ENCODE measurements at places on chromosomes 13 and 19.

GRCh38 chr13:99429670-99430069 lies 71.6 kb upstream of the TM9SF2 start:
- DNase-seq, result no peak

DNA sequence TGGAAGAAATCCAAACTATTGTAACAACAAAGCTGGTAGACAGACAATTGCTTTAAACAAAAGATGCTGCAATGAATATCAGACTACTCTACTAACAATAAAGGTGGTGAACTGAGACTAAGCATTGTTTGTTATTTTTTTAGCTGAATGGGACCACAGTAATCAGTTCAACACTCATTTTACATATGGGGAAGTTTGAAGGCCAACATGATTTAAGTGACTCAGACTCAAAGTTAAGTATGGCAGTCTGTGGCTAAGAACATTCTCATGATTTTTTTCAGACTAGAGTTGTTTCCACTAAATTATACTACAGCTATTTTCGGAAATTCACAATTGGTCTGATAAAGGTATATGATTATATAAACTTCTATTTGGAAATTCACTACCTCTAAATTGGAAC lies 10.4 kb downstream of the EXOSC8 start:
- DNase-seq, result no peak

GRCh38 chr19:1847348-1847683 lies 967 bp downstream of the REXO1 start:
- DNase-seq, result no peak

DNA sequence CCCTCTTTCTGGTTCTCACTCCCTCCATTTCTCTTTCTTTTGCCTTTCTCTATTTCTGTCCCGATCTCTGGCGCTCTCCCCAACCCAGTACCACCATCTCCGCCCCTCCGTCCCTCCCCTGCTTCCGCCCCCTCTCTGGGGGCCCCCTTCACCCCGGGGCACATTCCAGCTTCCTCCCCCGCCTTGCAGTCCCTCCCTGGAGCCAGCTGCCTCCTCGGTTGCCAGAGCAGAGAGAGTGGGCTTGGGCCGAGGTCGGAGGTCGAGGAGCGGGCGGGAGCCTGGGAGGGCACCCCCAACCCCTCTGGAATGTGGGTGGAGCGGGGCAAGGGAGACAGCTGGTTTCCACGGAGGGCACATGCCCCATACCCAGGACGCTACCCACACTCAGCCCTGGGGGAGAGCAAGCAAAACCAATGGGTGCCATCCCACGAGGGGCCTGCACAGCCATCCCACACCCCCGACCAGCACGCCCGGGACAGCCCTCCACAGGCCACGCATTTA lies 6.5 kb upstream of the CIRBP start:
- DNase-seq, result no peak

- no peak for DNase-seq
Observed at GRCh38 chr13:49840675-49841074, 48.2 kb upstream of the KPNA3 start.

DNA sequence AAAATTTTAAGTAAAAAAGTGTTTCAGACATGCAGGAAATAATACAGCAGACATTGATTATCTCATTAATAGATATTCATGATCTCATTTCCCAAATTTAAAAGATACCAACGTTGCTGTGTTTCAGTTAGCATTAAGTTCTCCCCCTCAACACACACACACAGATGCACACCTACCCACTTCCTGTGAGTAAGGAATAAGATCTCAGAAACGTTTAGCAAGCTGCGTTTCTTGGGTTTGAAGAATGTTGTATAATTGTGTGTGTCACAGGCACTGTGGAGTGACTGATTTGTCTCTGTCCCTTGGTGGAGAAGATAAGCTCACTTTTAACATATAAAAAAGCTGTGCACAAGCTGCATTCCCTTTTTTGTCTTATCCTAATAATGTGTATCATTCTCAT lies 196.8 kb downstream of the PDS5B start:
- peak; percentile 8 for DNase-seq
